ENCODE measurements at places on chromosomes 16 and 17.

DNA sequence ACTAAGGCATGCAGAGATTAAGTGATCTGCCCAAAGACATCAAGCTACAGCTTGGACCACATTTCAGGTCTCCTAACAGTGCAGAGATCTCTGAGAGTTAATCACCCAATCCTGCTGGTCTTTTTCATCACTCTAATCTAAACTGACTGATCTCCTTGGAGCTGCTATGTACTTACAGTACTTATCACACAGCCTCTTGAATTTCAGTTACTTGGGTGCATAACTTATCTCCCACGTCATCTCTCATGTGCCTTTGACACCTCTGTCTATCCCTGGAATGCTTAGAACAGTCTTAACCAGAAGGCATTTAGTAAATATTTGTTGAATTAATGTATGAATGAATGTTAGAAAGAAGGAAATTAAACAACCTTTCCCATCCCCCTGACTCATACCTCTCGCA is 139.0 kb downstream of the SNX11 start:
- no peak for DNase-seq

DNA sequence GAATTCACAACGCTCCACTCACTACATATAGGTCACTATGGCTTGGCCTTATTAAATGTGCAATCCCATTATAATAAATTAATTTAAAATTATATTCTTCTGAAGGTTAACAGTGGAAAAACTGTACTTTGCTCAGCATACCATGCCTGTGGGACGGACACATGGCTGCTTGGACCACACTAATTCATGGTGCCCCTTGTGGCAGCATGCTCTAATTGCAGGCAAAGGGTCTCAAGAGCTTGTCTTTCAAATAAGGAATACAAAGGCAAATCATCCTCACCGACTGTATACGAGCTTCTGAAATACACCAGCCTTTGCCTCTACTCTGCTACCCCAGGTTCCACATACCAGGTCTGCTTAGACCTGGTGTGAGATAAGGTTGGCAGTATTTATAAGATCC is 11.7 kb downstream of the SMPD3 start:
- DNase-seq: no peak

DNA sequence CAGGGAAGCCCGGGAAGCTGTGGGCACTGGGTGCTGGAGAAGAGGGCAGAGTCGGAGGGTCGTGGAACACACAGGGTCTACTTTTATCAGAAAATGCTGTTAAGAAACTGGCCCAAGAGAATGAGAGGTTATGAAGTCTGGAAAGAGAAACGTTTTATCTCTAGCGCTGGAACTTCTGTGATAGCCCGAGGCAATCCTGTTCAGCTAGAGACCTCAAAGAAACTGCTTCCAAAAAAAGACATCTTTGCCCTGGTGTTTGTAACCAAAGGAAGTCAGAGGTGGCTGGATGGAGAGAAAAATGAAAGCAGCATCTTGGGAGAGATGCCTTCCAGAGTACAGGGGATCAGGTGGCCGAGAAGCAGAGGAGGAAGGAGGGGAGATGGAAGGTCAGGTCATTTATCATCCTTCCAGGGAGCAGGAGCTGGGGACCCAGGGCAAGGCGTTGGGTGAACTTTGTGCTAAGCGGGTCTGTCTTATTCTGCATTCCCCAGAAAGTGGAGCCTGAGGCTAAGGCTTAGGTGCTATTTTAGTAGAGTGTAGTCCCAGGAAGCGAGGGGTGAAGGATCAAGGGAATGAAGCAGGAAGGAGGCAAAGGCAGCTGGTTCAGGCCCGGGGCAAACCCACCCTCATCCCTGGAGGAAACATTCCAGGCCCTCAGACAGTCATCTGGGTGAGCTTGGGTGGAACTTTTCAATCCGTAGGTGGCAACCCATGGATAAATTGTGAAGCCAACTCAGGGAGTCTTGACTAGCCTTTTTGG is 66.5 kb downstream of the MGAT5B start:
- DNase-seq: no peak

- no peak for DNase-seq
Measured at GRCh38 chr17:29045734-29046472, 3.0 kb downstream of the PIPOX start.

GRCh38 chr16:31441956-31442355 is 633 bp downstream of the ZNF843 start:
- no peak for DNase-seq

- DNase-seq: no peak
Measured at GRCh38 chr16:83365166-83365565, 442.6 kb upstream of the HSBP1 start.

GRCh38 chr17:37648555-37648954 is 5.3 kb upstream of the DDX52 start:
- no peak for DNase-seq

DNA sequence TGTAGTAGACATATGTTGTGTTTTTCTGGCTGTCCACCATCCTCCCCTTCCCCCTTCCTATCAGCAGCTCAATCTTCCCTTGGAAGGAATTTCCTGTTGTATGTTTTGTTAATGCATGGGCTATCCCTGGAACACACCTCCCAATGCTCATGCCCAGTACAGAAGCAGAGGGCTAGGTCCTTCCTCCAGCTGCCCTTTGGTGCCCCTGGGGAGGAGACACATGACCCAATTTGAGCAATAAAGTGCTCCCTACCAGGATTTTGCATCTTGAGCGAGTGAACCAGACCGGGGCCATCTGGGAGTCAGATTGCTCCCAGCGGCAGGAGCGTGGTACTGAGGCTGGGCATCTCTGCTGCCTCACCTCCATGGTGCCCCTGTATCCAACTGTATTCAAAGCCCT is 141.5 kb upstream of the MED13 start:
- no peak for DNase-seq

DNA sequence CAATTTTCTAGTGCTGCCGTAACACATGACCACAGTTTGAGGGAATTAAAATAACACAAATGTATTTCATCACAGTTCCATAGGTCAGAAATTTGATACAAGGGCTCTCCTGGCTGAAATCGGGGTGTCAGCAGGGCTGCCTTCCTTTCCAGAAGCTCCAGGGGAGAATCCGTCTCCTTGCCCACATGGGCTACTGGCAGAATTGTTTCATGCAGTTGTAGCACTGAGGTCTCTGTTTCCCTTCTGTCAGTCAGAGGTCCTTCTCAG is 20.5 kb downstream of the EIF4A3 start:
- DNase-seq: no peak

DNA sequence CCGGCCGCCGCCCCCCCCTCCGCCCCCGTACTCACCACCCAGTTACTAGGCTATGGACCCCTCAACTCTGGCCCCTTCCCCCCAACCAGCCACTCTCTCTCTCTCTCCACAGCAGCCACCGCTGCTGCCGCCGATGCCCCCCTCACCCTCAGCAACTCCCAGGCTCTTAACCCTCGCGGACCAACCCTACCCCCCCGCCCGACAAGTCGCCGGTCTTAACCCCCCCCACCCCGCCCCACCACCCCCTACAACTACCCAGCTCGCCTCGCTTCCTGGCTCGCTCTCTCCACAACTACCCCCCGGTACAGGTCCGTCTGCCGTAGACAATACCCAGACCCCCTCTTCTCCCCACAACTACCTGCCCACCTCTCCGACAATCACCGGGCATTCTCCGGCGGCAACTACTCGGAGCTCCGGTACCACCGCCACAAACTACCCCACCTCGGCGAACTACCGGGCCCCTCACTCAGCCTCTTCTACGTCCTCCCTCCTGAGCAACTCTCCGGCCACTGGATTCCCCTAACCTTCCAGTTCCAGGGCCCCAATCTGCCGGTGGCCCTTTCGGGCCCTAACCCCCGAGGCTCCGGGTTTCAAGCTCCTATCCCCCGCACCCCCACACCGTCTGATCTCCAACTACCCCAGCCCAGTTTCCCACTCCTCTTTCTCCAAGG is 702 bp downstream of the PHF23 start:
- peak; percentile 39 for DNase-seq

DNA sequence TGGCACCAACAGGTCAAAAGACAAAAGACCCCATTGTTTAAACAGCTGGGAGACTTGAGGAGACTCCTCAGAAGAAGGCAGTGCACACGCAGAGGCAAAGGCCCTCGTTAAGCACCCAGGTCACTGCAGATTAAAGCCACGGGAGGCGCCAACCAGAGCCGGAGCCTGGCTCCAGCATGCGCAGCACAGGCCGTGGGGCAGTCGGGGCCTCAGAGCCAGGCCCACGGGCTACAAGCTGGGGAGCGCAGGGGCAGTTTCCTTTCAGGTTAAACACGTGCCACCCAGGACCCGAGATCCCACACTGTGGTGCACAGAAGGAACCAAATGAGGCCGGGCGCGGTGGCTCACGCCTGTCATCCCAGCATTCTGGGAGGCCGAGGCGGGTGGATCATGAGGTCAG is 9.2 kb downstream of the PIEZO1 start:
- no peak for DNase-seq

GRCh38 chr17:32529604-32530003 is 42.8 kb downstream of the CDK5R1 start:
- DNase-seq: no peak

DNA sequence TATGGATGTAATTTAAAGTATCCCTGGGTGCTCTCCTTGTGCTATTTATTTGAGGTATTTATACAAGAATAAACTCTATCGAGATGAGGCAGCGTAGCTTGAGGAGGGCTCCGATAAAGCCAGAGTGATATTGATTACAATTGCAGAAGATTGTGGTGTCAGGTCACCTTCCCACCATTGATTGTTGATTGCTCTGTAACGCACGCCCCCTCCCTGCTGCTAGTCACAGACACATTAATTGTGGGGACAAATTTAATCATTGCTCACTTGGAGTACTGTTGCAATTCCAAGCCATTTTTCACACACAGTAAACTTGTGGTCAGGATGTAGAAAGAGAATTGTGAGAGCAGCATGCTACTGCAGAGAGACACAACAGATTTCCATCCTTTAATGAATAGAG is 75.4 kb downstream of the IRX3 start:
- no peak for DNase-seq

DNA sequence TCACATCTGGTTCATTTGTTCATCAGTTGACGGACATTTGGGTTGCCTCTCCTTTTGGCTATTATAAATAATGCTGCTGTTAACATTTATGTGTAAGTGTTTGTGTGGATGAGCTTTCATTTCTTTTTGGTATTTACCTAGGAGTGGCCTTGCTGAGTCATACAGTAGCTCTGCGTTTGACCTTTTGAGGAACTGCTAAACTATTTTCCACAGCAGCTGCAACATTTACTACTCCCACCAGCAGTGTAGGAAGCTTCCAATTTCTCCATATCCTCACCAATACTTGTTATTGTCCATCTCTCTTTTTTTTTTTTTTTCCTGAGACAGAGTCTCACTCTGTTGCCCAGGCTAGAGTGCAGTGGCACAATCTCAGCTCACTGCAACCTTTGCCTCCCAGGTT is 20.7 kb upstream of the PLCG2 start:
- no peak for DNase-seq

All from stimulated activated CD4-positive, alpha-beta T cell treated with anti-CD3 and anti-CD28 coated beads, Interleukin-4, amount 100 ng/mL, for 1 hour (primary cell).